ENCODE measurements at places on chromosomes 6 and 20.

- DNase-seq, result no peak
Measured at GRCh38 chr20:64160118-64160517, 4.1 kb upstream of the MYT1 start.

- DNase-seq, result no peak
Measured at GRCh38 chr6:144460327-144461095, 175.4 kb downstream of the UTRN start.

DNA sequence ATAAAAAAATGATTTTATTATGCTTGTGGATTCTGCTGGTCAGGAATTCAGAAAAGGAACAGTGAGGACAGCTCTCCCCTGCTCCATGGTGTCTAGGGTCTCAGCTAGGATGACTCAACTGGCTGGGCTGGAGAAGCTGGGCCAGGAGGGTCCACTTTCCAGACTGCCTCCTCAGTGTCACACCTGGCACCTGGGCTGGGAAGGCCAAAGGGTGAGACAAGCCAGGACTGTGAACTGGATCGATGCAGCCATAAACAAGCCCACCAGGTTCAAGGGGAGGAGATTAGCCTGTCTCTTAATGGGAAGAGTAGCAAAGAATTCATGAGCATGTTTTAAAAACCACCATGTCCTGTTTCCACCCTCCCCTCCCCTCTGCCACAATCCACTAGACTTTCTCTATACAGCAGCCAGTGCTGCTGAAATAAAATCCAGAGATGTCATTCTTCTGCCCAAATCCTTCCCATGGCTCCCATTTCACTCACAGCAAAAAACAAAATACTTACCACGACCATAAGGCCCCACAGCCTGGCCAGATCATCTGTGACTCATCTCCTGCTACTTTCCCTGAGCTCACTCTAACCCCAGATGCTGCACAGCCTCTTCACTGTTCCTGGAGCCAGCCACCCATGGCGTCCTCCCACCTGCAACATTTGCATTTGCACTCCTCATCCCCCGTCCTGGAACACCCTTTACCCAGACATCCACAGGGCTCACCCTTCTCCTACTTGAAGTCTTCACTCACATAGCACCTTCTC, 13.8 kb downstream of the SPTLC3 start:
- DNase-seq, result no peak

DNA sequence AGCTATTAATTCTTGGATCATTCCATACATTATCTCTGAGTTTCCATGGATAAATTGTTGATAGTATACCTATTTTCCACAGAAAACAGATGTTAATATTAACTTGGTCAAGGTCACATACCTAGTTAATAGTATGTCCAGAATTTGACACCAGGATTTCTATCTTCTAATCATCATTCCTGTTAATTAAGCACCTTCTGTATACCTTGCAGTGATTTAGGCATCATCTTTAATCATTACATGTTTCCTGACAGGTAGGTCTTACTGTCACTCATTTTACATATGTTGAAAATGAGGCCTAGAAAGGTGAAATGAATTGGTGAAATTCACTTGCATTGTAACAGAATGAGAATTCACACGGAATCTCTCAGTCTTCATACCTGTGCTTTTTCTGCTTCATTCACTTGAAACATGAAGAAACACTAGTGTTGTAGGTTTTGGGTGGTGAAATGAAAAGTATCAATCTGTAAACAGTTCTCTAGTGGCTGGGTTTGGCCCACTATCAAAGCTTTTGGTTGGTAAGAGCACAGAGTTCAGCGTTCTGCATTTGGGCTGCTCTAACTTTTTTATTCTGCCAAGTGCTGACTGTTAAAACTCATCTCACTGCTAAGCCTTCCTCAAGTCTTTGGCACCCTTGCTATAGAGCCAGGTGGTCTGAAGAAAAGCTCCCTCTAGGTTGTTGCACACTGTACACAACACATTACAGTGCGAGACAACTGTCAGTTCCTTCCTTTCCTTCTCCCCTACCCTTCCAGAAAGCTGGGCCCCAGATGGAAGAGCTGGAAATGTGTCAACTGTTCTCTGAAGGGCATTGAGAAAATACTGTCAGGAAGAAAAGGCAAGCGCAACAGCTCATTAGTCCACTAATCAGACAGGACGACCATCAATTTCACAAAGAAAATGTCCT, 57.8 kb upstream of the C20orf144 start:
- no peak for DNase-seq

DNA sequence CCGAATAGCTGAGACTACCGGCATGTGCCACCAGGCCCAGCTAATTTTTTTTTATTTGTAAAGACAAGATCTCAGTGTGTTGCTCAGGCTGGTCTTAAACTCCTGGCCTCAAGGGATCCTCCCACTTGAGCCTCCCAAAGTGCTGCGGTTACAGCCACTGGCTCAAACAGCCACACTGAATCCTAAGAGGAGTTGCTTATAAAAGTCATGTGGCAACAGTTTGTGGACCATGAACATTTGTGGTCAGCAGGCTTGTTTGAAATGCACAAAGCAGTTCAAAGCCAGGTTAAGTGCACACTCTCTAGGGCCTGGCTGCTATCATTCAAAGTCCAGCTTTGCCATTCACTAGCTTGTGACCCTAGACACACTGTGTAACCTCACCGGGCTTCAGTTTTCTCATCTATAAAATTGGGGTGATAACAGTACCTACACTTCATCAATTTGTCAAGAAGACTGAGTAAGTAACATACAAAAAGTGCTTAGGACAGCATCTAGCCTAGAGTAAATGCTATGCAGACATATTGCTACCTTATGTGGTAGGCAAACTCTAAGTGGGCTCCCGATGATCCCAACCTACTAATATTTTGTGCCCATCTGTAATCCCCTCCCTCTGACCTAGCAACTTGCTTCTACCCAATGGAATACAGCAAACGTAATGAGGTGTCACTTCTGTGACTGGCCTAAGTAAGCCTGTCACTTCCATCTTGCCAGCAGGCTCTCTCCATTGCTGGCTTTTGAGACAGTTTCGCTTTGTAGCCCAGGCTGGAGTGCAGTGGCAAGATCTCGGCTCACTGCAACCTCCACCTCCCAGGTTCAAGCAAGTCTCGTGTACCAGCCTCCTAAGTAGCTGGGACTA, 122.9 kb downstream of the ZMYND8 start:
- DNase-seq, result no peak

- no peak for DNase-seq
Measured at GRCh38 chr6:164845773-164846172, 463.6 kb downstream of the C6orf118 start.

DNA sequence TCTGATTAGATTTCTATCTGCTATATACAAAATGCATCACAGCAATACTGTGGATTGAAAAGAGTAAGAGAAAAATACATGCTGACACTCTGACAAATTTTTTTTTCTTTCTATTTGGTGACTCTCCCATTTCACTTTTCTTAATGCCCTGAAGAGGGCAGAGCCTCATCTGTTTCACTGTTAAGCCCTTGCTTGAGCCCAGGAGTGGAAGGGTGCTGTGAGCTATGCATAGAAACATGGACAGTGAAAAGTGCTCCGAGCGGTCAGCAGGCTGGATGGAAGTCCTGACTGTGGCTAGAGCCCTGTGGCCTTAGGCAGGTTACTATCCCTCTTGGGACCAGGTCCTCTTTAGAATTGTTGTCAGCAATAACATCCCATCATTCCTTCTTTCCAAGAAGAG, 17.4 kb upstream of the CSE1L start:
- no peak for DNase-seq

- no peak for DNase-seq
Measured at GRCh38 chr6:32240686-32241085, 16.8 kb upstream of the NOTCH4 start.

GRCh38 chr6:27517928-27518787, 45.3 kb upstream of the ZNF184 start:
- no peak for DNase-seq

GRCh38 chr20:6489361-6490171, 277.9 kb upstream of the BMP2 start:
- no peak for DNase-seq

DNA sequence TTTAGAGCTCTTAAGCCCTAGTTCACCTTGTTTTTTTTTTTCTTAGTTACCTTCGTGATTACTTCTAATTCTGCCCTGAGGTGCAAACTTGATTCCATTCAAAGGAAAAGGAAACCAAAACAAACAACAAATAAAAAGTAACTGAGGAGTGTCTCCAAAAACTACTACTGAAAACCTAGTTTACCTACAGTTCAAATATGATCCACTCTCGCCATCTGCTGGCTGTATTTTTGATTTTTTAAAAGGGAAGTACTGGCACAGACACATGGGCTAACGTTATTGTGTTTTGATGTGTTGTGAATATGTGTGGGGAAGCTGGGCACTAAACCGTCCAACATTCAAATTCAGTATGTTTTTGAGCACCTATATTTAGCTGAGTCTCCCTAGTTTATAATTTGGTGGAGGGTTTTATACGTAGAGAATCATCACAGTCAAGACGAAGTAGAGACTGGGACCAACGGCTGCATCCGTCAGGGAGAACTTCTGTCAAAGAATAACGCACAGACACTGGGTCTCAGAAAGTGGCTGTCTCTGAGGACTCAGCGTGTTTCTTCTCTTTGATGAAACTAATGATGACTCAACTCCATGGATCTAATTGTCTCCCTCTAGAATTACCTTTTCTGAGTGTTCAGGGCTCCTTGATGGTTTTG, 373.5 kb upstream of the BTBD3 start:
- DNase-seq, result no peak

DNA sequence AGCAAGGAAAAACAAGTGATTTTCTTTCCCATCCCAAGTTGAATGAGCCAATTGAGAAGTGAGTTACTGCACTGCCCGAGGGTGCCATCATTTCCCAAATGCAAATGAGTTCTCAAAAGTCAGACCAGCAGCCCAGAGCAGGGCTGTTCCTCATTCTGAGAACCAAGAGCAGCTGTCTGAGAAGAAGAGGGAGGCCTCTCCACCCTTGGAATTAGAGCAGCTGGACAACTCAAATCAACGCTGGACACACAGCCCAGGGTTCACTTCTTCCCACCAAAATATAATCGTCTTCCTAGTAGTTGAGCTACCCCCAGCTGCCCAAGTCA, 4.6 kb upstream of the PREX1 start:
- no peak for DNase-seq

- no peak for DNase-seq
Measured at GRCh38 chr6:26195924-26196845, 109.0 kb downstream of the HFE start.

GRCh38 chr6:44664716-44665115, 277.2 kb downstream of the CDC5L start:
- DNase-seq, result no peak

GRCh38 chr6:97129106-97129505, 153.9 kb downstream of the MMS22L start:
- DNase-seq, result no peak

DNA sequence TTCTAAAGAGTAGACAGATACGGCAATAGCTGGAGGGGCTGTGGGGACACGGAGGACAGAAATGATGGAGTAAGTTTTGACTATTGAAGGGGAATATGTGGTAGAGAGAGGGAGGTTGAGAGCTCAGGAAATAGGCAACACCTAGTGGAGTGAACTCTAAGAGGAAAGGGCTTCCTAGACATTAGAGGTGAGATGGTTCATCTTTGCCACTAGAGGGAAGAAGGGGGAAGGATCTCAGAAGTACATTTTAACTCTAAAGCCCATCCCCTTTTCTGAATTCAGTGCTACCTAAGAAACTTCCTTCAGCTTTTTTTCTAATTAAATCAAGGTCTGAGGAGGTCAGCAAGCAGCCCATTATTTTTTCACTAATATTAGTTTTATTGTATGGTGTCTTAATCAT, 689.4 kb upstream of the MAP3K7 start:
- no peak for DNase-seq

DNA sequence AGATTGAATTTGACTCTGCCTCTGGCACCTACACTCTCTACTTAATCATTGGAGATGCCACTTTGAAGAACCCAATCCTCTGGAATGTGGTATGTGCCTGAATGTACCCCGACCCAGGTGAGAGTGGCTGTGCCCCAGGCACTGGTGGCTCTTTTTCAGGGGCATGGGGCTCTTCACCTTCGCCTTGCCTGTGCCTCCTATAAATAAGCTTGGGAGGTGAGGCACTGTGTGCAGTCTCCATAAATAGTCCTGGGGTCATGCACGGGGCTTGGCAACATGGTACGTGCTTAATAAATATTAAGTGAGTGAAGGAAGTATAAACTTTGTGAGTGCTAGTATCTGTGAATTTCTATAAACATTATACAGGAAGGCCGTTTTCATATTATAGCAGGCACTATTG, 33.0 kb downstream of the GHRH start:
- no peak for DNase-seq

DNA sequence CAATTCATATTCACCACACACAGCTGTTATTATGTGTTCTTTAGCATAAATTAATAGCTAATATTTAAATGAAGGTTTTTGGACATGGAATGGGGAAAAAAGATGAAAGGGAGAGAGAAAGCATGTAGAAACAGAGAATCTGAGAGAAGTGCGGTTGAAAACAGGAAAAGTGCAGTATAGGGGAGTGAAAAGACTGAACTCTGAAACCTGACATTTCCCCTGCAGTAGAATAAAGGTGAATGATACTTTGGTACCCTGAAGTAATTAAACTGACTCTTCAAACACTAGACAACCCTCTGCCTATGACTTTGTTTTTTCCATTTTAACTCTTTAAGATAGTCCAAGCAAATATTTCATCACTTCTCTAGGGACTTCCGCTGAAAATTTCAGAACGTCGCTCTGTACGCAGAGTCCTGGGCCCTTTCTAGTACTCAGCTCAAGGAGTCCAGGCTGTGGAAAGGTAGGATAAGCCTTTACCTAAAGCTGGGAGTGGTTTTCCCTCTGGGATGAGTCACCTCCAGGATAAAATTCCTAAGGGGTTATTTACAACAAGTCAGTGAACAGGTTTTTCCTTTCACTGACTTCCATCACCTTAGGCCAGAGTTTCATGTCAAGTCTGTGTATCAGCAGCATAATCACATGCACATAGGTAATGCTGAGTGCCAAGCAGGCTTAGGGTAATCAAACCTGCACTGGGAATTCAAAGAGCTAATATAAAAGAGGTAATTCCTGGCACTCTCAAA, 614.5 kb downstream of the PKHD1 start:
- no peak for DNase-seq

DNA sequence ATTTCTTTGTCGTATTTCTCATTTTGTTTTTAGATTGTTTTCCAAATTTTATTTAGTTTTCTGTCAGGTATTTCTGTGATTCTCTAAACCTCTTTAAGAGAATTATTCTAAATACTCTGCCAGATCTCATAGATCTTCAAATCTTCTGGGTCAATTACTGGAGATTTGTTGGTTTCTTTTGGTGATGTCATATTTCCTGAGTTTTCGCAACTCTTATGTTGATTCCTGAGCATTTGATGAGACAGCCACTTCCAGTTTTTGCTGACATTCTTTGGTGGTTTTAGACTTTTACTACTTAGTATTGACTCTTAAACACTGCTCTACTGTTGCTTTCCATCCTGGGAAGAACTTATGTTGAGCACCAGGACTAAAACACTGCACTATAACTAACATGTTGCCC, 21.9 kb downstream of the ADGB start:
- DNase-seq, result no peak

DNA sequence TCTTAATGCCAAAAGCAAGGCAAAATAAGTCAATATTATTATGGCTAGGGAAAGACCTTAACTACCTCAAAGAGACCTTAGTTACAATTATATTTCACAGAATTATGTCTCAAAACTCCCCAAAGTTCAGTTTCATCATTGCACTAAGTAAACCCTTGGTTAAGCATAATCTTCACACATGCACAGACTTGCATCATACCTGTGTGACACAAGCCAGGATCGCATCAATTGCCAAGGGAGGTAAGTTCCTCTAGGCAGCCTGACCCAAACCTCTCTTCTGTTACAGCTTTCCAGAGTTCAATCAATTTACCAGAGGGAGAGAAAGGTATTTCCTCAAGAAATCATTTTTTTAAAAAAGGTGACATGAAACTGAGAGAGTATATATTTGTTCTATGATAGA, 31.9 kb upstream of the PRSS35 start:
- no peak for DNase-seq

All from stimulated activated CD4-positive, alpha-beta T cell treated with anti-CD3 and anti-CD28 coated beads, Interleukin-12 subunit alpha, Interleukin-12 subunit beta, amount 100 ng/mL, for 24 hours (primary cell).